ENCODE measurements at places on chromosomes 7 and 10.

DNA sequence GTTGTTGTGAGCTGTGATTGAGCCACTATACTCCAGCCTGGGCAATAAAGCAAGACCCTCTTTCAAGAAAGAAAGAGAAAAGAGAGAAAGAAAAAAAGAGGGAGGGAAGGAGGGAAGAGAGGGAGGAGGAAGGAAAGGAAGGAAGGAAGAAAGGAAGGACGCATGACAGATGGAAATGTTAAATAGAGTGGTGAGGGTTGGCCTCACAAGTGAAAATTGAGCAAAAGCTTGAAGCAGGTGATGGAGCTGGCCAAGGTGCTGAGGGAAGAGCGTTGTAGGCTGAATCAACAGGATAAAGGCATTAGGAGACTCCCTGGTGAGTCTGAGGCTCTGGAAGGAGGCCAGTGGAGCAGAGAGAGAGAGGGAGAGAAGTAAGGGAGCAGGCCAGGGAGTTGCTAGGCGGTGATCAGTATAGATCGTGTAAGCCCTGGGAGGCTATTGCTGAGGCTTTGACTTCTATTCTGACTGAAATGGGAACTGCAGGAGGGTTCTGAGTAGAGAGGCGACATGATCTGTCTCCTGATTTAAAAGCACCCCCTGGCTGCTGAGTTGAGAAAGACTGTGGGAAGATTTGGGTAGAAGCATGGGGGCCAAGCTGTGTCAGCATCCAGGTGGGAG is 26.5 kb upstream of the TMEM248 start:
- no peak for DNase-seq

- no peak for DNase-seq
Measured at GRCh38 chr10:112769611-112770370, 180.3 kb upstream of the TCF7L2 start.

DNA sequence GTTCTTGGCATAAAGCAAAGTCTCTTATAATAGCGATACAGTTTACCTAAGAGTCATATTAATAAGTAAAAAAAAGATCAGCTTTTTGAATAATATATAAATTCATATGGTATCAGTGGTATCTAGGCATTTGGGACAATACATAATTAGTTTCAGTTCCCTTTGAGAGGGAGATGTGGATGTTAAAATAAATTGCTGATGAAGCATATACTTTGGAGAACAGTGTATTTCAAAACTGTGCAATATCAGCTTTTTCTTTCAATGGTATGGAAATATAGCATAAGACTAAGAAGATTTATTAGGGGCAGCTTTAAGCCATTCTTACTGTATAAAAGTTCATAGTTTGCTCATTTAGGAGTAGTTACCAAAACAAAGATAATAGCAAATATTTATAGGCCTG is 35.5 kb downstream of the MDFIC start:
- no peak for DNase-seq

GRCh38 chr7:100827330-100828226 is at the start of gene EPHB4:
Gene EPHB4 (minus strand): TSS chr7:100827523. CDS start chr7:100827030, 493 bp downstream.
- DNase-seq = no peak

- DNase-seq = no peak
Measured at GRCh38 chr7:88457320-88457719, 150.6 kb upstream of the STEAP4 start.

DNA sequence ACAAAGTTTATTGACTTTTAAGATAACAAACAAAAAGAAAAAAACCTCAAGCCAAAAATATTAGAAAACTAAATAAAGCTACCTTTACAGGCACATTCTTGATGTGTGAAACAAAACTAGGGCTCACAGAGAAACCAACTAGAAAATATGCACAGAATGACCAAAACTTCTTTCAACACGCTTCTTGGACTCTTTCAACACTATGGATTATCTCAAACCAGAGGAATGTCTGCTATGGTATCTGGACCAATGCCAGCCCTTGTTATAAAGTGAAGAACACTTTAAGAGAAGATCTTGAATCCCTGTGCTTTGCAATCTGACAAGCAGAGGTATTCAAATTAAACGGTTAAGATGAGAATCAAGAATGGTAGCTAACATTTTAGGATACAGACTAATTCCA is 76.6 kb downstream of the DNAJC1 start:
- DNase-seq = no peak

- DNase-seq = no peak
Measured at GRCh38 chr10:28681291-28681763, 4.0 kb downstream of the BAMBI start.

- no peak for DNase-seq
Measured at GRCh38 chr7:137038706-137039105, 170.3 kb downstream of the CHRM2 start.

DNA sequence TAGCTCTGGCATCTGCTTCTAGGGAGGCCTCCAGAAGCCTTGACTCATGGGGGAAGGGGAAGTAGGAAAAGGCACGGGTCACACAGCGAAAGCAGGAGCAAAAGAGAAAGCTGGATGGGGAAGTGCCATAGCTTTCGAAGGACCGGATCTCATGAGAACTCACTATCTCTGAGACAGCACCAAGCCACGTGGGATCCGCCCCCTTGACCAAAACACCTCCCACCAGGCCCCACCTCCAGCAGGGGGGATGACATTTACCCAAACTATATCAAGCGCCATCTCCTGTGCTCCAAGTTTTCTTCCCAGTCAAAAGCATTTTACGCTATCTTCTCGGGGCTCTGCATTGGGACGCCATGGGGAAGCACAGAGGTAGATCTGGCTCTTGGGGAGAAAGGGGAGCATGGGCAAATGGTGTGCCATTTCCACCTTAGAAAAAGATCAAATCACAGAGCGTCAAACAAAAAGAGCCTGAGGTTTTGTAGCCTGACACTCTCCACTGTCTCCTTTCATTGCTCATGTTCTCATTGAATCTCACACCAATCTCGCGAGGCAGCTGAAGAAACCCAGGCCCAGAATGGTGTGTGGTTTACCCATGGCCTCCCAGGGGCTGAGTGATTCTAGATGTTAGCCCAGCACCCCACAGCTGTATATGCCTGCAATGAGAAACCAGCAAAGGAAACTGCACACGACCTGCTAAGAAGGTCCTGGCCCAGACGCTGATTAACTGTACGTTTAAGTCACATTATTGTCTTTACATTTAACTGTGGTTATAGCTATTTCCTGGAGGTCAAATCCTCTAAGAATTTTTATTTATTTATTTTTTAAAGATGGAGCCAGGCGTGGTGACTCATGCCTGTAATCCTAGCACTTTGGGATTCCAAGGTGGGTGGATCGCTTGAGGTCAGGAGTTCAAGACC is 8.1 kb upstream of the OLAH start:
- no peak for DNase-seq

GRCh38 chr7:105765846-105766245 is 110.6 kb downstream of the ATXN7L1 start:
- DNase-seq = no peak

GRCh38 chr10:121792198-121792597 is 135.6 kb downstream of the ATE1 start:
- DNase-seq = no peak

GRCh38 chr10:24708081-24708480 is 15.6 kb downstream of the ARHGAP21 start:
- DNase-seq = no peak

DNA sequence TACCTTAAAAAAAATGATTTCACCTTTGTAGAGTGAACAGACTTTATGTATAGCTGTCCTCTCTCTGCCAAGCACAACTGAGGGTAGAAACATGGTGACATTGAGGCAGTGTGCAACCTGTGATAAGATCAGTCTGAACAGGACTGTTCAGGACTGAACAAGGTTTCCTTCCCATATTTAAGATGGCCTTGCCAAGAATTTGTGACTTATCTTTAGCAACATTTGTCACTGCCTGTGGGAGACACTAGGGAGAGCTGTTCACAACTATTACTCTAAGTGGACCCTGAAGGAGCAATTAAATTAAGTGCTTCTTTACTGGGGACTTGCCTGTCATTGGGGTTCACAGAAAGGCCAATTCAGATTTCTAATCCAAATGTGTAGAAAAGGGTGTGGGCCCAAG is 6.7 kb downstream of the OR13A1 start:
- no peak for DNase-seq

DNA sequence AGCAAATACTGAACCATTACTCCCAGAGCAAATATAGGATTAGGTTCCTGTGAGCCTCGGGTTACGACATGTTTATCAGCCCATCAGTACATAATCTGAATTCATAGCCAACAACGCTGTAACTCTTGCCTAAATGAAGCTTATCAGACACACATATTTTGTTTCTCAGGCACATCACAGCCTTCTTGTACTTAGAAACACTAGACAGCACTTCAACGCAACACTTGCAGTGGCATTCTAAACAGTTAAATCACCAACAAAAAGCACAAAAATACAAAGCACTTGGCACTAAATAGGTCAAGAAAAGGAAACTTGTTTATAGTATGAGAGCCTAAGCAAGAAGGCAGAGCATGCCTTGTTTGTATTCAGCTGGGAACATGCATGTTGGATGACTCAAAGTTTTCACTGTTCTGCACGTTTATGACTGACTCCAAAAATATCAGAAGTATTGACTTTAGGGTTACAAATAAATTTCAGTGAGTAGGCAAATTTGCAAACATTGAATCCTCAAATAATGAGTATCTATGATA is 75.0 kb downstream of the VPS50 start:
- no peak for DNase-seq
